ENCODE measurements at places on chromosomes 13 and 19.

- no peak for DNase-seq
These were observed 107.3 kb downstream of the GADD45B start for GRCh38 chr19:2582984-2583956.

- no peak for DNase-seq
These were observed 4.2 kb downstream of the POLR2E start for GRCh38 chr19:1090731-1091543.

GRCh38 chr13:67017276-67017675 is 212.9 kb downstream of the PCDH9 start:
- DNase-seq: no peak

- no peak for DNase-seq
These were observed 443.9 kb downstream of the FGF9 start for GRCh38 chr13:22114630-22115311.

DNA sequence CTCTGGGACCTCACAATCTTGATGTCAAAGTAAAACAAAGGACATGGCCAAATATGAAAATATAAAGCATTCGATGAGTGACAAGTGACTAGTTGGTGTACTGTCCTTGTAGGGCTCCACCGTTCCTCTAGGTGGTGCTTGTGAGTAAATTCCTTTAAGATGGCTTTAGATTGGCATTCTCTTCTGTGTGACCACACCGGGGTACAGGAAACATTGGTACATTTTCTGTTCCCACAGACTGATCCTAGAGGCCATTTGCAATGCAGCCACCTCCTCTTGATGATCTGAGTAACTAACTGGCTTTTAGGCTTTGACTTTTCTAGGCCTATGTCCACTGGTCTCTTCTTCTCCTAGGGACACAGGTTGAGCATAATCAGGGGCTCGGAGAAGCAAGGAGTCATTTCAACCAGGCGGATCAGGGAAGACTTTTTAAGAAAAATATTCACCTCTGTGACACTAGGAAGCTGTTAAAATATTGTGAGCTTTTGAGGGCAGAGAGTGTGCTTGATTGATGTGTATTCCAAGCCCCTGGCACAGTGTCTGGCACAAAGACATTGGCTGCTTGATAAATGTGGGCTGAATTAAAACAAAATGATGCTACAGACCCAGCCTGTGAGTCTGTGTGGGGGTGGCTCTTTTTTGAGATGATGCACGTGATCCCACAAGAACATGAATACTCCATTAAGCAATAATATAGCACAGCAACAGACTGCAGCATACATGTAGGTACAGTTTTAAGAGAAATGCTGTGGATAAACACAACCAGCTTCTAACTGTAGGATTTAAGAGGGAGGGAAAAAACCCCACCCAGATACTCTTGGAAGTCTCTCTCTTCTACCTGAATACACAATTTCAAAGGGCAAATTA is 21.0 kb downstream of the EPSTI1 start:
- DNase-seq: peak; percentile 14

GRCh38 chr13:95557013-95557412 is 4.5 kb downstream of the CLDN10 start:
- no peak for DNase-seq

GRCh38 chr19:34926361-34926684 is 380 bp upstream of the ZNF30 start:
- DNase-seq: no peak

DNA sequence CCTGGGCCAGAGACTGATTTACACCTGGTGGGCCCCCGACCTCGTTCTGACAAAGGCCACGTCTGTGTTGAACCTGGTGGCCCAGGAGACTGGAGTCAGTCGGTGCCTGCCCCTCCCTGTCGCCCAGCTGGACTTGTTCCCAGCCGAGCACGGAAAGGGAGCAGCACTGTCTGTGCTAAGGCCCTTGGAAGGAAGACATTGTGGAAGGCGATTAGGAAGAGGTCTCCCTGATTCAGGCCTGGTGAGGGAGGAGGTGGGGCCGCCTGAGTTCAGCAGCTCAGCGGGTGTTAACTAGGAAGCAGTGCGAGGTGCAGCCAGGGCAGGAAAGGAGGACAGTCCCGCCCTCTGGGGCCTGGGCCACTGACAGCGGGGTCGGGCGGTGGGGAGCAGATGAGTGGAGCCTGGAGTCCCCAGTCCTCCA is 64.7 kb downstream of the GPR12 start:
- no peak for DNase-seq

GRCh38 chr19:11268783-11269267 is 6.5 kb upstream of the DOCK6 start:
- no peak for DNase-seq

DNA sequence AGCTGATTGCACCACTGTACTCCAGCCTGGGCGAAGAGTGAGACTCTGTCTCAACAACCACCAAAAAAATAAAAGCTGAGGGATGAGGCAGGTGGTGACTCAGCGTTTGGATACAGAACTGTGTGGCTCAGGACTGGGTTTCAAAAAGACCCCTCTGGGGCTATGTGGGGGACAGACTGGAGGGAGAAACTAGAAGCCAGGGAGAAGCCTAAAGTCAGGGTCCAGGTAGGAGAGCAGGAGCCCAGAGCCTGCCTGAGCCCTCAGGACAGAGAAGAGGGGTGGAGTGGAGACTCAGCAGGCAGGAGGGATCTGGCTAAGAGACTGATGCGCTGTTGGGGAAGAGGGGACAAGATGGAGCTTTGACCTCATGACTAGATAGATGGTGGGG is 1.8 kb upstream of the CD37 start:
- no peak for DNase-seq

- DNase-seq: peak; percentile 95
These were observed at the start of gene TDRD3 for GRCh38 chr13:60396783-60397703. Gene TDRD3 (plus strand): TSS chr13:60397220. CDS start chr13:60397365, 145 bp downstream.

DNA sequence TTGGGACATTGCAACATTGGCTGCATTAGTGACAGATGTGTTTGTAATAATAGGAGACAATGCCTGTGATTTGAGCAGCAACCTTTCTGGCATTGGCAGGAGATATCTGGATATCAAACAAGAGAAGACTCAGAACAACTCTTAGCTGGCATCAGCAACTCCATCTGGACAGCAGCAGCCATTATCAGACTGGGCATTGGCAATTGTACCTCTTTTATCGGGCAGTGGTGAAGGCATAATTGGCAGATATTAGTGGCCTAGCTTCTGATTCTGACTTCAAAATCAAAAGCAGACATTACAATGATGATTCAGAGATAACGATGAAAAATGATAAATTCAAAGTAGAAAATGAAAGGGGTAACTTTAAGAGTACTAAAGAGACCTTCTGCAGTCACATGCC is 1193.7 kb downstream of the EFNB2 start:
- DNase-seq: no peak

DNA sequence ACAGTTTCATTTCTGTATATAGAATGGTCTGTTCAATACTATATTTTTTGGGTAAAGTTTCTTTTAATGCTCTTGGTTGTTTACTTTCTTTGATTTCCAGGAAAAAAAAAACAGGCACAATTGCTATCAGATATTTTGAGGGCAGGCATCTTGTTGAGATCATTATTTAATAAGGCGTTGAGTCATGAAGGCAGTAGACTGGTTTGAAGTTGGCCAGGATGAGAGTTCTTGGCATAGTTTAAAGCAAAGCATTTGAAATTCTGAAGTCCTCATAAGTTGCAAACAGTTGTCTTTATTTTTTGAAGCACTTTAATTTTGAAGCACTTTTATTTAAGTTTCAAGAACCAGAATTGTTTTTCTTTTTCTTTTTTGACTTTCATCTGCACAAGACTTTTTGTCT is 2.6 kb upstream of the ZNF175 start:
- no peak for DNase-seq

DNA sequence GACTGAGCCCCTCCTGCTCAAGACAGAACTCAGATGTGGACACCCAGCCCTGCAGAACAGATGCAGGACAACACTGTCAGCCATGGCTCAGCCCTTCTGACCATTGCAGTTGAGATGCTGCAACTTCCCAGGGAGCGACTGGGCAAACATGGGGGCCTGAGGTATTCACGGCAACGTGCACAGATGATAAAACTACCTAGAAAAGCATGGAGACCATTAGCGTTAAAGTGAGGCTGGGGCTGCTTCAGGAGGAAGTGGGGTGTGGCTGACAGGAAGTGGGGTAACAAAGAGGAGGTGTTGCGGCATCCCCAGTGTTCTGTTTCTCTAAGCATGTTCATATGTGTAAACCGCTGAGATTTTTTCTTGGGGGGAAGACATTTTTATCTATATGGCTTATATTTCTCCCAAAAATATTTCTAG is 1.3 kb upstream of the SIGLEC9 start:
- DNase-seq: no peak

DNA sequence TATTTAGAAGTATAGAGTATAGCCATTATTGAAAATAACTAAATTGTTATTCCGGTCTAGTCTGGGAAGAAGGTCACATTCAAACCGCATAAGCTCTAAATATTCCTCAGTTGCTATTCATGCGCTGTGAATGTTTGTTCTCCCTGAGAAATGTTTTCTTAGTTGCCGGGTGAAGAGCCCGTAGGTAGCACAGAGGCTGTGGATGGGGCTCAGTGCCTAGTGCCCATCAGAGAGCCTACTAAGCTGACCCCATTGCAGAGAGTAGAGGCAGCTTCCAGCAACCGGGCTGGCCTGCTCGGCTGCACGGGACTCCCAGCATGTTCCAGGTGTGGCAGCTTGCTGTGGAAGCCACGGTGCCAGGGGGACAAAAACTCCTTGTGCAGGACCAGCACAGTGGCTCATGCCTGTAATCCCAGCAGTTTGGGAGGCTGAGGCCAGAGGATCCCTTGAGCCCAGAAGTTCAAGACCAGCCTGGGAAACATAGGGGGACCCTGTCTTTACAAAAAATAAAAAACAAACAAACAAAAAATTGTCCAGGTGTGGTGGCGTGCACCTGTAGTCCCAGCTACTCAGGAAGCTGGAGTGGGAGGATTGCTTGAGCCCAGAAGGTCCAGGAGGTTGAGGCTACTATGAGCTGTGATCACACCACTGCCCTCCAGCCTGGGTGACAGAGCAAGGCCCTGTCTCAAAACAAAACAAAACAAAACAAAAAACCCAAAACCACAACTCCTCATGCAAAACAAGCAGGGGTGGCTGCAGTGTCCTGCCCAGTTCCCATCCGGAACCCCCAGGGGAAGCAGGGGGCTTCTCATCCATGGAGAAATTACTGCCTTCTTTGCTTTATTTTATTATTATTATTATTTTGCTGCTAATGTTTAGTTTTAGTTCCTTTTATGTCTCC is 82.5 kb downstream of the KCTD15 start:
- DNase-seq: no peak

GRCh38 chr19:45508861-45509691 is 1.8 kb downstream of the VASP start:
- no peak for DNase-seq

DNA sequence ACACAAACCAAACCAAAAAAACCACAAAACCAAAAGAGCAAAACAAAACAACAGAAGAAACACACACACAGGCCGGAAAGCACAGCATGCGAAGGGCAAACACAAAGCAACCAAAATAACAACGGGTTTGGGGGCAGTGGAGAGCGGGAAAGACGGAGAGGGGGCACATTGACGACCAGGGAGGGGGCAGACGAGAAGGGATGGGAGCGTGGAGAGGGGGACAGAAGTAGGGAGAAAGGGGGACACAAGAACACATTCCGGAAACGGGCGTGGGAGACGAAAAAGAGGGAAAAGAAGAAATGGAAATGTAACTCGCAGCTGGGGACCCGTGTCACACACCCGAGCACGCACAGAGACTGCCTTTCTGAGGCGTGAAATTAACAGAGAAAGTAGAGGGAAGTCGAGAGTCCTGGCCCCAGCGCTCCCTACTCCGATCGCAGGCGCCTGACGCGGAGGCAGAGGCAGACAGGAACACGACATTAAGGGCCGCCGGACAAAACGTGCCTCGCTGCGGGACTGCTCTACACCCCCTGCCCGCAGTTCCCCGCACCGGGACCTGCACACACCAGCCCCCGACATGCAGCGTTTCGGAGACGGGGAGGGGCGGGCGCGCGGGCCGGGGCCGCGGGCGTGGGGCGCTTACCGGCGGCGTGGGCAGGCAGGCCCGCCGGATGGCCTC is 652 bp downstream of the POU4F1 start:
- peak; percentile 22 for DNase-seq

DNA sequence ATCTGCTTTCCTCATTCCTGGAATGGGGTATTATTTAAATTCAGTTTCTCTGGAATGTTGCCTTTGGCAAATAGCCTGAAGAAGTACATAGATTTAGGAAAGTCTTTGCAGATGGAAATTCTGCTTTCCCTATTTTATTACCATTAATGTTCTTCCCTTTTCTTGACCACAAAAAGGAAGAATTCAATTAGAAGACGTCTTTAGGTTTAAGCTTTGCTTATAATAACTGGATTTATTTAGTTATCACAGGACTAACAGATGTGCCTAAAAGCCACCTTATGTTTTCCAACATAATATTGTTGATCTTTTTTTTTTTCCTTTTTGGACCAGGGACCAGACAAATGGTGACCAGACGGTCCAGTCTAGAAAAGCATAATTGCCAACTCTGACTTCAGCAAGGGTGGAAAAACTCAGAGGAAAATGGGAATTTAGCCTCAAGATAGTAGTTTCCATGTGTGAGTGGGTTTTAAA is 210.1 kb upstream of the SPRY2 start:
- DNase-seq: no peak

DNA sequence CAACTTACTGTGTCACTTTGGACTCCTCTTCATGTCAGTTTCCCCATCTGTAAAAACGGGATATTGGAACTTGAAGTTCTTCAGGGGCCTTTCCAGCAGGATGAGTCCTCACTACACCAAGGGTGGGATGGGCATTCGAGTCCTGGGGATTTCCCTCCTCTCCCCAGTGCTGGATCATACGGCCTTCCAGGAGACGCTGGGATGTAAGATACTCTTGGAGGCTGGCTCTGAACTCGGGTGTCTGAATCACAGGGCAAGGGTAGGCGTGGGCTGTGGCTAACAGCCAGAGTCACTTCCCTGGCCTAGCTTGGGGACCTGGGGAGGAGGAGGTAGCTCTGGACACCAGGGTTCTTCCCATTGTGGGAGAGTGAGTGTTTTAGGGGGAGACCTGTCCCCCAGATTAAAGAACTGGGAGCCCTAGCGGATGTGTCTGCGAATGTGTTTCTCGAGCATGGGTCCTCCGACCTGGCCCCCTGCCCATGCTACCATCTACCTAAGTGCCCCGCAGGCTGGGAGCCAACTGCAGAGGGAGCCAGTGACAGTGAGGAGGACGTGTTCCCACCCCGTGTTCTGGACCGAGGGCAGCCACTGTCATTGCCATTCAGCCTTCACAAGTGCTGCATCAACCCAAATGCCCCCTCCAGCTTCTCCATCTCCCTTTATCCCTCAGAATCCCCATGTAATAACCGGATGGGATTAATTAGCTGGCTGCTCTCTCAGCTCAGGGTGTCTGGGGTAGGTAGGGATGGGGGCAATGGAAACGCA is 2.4 kb upstream of the CYTH2 start:
- peak; percentile 37 for DNase-seq

- DNase-seq: no peak
These were observed 1.2 kb downstream of the S1PR4 start for GRCh38 chr19:3179739-3180293.

GRCh38 chr19:53865918-53866864 is 1.5 kb upstream of the MYADM start:
- DNase-seq: no peak

Data from NCI-H1105 treated with DMSO at 0.1 percent for 48 hours (cell line).